Memory B cell (primary cell): ENCODE measurements at places on chromosomes 7 and 10.

DNA sequence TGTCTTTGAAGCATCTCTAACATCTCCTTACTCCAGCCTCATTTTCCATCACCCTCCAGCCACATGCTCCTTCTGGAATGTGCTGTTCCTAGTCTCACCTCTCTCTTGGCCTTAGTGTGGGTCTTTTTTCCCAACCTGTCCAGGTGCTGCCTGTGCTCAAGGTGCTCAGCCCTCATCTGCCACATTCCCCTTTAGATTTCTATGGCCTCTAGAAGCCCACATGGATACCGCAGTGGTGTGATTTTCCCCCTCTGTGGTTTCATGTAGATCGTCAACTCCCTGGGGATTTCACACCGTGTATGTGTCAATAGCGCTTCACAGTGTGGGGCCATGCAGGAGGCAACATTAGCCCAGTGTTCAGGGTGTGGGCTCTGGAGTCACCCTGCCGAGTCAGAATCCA is 32.5 kb downstream of the BMPER start:
- H3K4me3 ChIP-seq, result no peak overlapping the region
- peaks cover 11% of the 10 kb centered on the region for H3K27me3 ChIP-seq
- no peaks in the 10 kb centered on the region for H3K4me1 ChIP-seq
- no peak overlapping the region for H3K27ac ChIP-seq
- no peaks in the 10 kb centered on the region for H3K36me3 ChIP-seq
- no peak for DNase-seq

DNA sequence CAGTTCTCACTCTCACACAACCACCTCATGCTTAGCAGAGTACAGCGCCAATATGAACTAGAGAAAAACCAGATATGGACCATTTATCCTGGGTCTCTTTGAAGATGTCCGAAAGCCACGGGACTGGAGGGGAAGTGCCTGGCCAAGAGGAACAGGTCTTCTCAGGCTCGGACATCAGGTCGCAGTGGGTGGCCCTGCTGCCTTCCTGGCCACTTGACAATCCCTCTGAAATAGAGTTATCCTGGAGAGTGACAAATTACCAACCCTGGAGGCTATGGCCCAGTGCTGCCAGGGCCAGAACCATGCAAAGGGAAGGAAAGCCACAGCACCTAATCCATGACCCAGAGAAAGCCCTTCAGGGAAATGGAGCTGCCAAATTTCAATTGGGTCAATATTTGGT is 646.8 kb upstream of the NRP1 start:
- no peak overlapping the region for H3K27ac ChIP-seq
- no peaks in the 10 kb centered on the region for H3K27me3 ChIP-seq
- H3K36me3 ChIP-seq, result no peaks in the 10 kb centered on the region
- H3K4me3 ChIP-seq, result no peak overlapping the region
- no peaks in the 10 kb centered on the region for H3K4me1 ChIP-seq

- H3K27me3 ChIP-seq, result peaks cover 1% of the 10 kb centered on the region
- H3K4me3 ChIP-seq, result no peak overlapping the region
- no peaks in the 10 kb centered on the region for H3K36me3 ChIP-seq
- H3K27ac ChIP-seq, result no peak overlapping the region
Measured at GRCh38 chr10:121036431-121036830, 185.3 kb downstream of the WDR11 start.

DNA sequence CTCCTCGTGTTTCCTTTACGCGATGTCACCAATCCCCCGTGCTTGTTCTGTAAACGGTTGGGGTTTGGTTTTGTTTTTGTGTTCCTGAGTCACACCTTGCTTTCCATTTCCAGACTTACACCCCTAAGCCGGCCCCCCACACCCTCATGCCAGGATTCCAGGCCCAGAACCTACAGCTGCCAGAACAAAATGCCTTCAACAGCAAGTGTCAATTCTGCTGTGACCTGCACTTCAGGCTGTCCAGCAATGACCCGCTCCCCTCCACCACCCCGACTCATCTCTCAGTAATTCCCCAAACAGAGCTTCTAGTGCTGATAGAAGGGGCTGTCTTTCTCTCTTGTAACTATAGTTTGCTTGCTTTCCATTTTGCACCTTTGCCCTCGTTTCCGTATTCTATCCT is 722.1 kb upstream of the CELF2 start:
- no peak for DNase-seq
- H3K27ac ChIP-seq, result no peak overlapping the region
- no peaks in the 10 kb centered on the region for H3K4me1 ChIP-seq
- H3K27me3 ChIP-seq, result no peaks in the 10 kb centered on the region
- no peaks in the 10 kb centered on the region for H3K36me3 ChIP-seq
- H3K4me3 ChIP-seq, result no peak overlapping the region

DNA sequence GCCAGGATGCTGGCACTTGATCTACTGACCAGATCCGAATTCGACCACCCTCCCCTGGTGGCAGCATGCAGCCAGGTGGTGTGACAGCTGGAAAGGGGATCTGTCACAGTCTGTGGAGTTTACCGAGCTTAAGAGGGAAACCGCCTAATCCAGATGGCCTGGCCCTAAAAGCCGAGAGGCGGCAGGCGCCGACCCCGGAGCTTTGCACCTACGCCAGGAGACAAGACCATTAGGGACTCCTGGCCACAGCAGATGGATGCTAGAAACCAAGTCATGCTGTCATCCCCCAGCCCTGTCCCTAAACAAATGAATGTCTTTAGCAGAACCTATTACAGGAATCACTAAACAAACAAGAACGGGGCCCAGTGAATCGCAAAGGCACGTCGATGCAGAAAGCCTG is 27.7 kb downstream of the RCC1L start:
- DNase-seq, result no peak
- no peak overlapping the region for H3K4me3 ChIP-seq
- no peak overlapping the region for H3K27ac ChIP-seq
- peaks cover 12% of the 10 kb centered on the region for H3K36me3 ChIP-seq

DNA sequence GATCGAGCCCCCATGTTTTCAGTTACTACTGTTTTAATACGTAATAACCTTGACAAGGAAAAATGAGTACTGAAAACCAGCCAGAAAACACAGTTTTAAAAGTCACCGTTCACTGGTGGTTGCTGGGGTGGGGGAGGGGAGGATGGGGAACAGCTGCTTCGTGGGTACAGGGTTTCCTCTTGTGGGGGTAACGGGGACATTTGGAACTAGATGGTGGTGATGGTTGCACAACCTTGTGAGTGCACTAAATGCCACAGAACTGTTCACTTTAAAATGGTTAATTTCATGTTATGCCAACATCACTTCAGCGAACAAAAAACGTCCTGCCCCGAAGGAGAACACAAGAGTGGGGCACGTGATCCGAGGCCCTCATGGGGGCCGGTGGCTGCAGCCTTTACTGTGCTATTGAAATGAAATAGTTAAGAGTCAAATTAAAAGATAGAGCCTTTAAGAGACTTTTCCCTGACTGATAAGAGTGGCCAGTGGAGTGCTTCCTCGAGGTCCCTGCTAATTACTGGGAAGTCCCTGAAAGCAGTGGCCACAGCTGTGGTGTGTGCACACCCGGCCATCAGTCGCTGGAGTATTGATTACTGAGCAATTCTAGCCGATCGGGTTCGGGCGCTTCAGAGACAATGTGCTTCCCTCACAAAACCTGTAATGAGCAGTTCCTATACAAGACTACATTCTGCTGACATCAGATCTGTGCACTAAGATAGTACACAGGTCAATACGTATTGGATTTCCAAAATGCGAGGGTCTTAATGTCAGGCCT is 80.3 kb downstream of the EBF3 start:
- no peaks in the 10 kb centered on the region for H3K36me3 ChIP-seq
- no peak overlapping the region for H3K27ac ChIP-seq

- H3K36me3 ChIP-seq, result no peaks in the 10 kb centered on the region
- H3K4me3 ChIP-seq, result no peak overlapping the region
- H3K27ac ChIP-seq, result no peak overlapping the region
- peak; percentile 19 for DNase-seq
- peaks cover 27% of the 10 kb centered on the region for H3K27me3 ChIP-seq
Measured at GRCh38 chr10:13453896-13454295, 74.9 kb downstream of the BEND7 start.

DNA sequence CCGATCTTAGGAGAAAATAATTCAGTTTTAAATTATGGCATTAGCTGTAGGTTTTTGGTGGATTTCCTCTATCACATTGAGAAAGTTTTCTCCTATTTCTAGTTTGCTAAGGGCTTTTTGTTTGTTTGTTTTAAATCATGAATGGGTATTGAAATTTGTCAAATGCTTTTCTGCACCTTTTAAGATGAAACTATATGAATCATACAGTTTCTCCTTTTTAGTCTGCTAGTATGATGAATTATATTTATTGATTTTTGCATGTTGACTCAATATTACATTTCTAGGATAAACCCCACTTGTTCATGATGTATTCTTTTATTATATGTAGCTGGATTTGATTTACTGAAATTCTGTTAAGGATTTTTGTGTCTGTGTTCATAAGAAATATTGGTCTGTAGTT is 70.3 kb upstream of the PIP4K2A start:
- H3K27me3 ChIP-seq, result no peaks in the 10 kb centered on the region
- H3K4me3 ChIP-seq, result no peak overlapping the region
- H3K4me1 ChIP-seq, result peaks cover 3% of the 10 kb centered on the region
- DNase-seq, result no peak
- H3K27ac ChIP-seq, result no peak overlapping the region
- no peaks in the 10 kb centered on the region for H3K36me3 ChIP-seq

GRCh38 chr7:105157278-105157677 is 143.3 kb downstream of the KMT2E start:
- peaks cover 16% of the 10 kb centered on the region for H3K36me3 ChIP-seq
- H3K27ac ChIP-seq, result peak overlapping the region; percentile 69
- H3K27me3 ChIP-seq, result no peaks in the 10 kb centered on the region
- H3K4me1 ChIP-seq, result peaks cover 7% of the 10 kb centered on the region
- no peak for DNase-seq

DNA sequence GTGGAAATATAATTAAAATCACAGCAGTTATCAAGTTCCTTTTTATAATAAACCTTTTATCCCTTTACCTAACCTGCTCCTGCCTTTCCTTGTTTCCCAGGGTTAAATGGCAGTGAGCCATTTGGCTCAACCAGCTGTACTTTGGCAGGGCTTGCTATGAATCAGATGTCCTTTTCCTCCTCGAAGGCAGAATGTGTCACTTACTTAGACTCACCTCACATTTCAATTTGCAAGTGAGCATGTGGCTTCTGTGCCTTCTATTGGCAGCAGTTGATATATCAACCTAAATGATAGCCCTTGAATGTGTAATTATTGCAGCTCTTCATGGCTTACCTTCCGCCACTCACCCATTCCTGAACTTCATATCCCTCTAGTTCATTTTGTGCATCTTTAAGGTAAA is 301.7 kb downstream of the CSTF2T start:
- no peaks in the 10 kb centered on the region for H3K4me1 ChIP-seq
- H3K27ac ChIP-seq, result no peak overlapping the region
- no peak overlapping the region for H3K4me3 ChIP-seq
- H3K27me3 ChIP-seq, result no peaks in the 10 kb centered on the region

DNA sequence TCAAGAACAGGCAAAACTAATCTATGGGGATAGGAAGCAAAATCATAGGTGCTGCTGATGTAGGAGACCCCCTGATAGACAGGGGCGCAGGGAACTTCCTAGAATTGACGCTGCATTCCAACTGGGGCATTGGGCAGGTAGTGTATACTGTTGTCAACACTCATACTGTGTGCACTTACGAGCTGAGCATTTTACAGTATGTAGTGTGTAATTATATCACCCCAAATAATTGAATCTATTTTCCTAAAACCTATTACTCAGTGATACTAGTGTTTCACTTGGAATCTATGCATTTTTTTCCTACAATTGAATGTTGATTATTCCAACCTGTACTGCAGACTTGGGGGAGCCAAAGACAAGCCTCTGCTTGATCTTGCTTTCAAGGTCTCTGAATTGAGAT is 207.0 kb upstream of the PRKCQ start:
- no peak for DNase-seq
- H3K4me1 ChIP-seq, result peaks cover 2% of the 10 kb centered on the region
- no peak overlapping the region for H3K27ac ChIP-seq

GRCh38 chr10:44997105-44997748 is 3.5 kb upstream of the ZNF22 start:
- H3K4me3 ChIP-seq, result no peak overlapping the region
- no peaks in the 10 kb centered on the region for H3K27me3 ChIP-seq
- no peaks in the 10 kb centered on the region for H3K36me3 ChIP-seq
- DNase-seq, result no peak
- peaks cover 11% of the 10 kb centered on the region for H3K4me1 ChIP-seq

DNA sequence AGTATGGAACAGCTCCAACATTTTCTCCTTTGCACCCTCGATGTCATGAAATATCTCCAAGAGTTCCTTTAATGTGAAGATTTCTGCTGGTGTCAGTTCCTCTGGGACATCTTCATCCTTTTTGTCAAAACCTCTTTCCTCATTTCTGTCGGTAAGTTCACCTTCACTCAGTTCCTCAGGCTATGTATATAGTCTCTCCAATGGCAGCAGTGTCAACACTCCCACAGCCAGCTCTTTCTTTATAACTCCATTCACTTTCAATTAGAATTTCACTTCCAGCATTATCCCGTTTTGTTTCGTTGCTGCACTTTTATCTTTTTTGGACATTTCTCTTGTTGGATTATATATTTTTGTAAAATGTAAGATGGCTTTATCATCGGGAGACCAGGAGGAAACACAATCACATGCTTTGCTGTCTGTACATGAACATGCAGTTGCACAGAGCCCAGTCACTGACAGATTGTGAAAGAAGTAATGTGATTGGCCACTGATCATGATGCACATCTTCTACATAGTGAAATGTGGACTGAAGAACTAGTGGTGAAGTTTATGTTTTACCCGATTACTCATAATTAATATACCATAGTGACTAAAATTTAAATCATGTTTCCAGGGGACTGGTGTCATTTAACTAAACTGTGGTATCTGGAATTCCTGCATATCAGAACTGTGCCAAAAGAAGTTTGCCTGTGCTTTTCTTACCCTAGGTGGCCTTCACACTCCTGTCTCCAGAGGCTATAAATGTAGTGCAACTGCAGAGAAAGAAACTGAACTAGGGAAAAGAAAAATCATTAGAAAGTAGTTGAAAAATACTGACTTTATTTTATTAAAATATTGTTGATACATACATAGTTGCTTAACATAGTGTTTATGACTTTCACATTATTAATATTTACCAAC is 289.6 kb downstream of the PPP1R3A start:
- no peak overlapping the region for H3K27ac ChIP-seq
- no peaks in the 10 kb centered on the region for H3K27me3 ChIP-seq
- no peaks in the 10 kb centered on the region for H3K36me3 ChIP-seq
- no peaks in the 10 kb centered on the region for H3K4me1 ChIP-seq
- no peak for DNase-seq

GRCh38 chr10:94105226-94105625 is 111.5 kb downstream of the PLCE1 start:
- H3K36me3 ChIP-seq, result no peaks in the 10 kb centered on the region
- H3K4me3 ChIP-seq, result no peak overlapping the region
- H3K27me3 ChIP-seq, result peaks cover 5% of the 10 kb centered on the region
- no peaks in the 10 kb centered on the region for H3K4me1 ChIP-seq

DNA sequence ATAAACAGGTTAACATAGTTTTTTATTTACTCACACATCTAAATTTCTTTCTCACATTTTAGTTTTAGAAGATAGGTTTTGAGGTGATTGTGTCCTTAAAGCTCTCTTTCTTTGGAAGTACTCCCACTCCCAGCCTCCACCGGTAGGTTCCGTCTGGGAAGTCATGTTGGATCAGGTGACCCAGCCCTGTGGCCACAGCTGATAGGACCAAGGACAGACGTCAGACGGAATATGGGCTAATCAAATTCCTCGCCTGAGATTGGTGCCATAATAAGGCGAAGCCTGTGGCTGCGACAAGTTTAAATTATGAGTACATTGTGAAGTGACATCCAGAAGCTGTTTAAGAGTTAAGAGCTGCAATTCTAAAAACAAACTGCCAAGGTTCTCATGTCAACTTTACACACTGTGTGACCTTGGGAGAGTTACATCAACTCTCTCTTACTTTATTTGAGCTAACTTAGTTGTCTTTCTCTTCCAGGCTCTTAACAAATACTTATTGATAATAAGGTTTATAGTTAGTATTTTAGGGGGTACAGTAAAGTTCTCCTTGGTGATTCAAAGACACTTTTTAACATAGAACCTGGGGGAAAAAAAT is 133.6 kb downstream of the NPY start:
- H3K4me1 ChIP-seq, result no peaks in the 10 kb centered on the region
- H3K36me3 ChIP-seq, result peaks cover 4% of the 10 kb centered on the region
- no peak for DNase-seq
- no peak overlapping the region for H3K4me3 ChIP-seq
- H3K27me3 ChIP-seq, result peaks cover 6% of the 10 kb centered on the region
